ENCODE measurements at places on chromosomes 7 and 10.

DNA sequence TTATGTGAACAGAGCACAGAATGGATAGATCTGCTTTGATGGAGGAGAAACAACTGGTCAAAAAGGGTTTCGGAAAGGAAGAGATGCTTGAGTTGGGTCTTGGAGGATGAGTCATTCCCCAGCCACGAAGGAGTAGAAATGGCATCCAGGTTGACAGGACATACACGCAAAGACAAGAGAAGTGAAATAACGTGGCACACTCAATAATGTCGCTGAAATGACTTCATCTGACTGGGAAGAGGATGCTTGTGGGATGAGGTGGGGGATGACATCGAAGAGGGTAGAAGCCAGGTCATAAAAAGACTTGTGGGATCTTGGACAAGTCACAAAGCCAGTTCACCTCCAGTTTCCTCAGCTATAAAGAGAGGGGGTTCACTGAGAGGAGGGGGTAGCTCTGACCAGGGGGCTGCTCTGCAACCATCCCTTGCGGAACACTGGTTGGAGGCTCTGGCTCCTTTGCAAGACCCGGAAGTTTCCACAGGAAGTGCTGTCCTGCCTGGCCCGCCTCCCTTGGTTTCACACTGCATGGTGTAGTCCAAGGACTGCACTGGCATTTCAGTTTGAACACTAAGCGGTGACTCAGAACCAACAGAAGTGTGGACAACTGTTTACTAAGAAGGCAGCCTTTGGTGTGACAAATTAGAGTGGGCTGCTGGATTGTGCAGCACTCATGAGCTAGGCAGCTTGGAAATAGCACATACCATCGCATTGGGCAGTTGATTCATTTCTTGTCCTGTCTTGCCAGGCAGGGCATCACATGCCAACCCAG lies 189.9 kb upstream of the ADO start:
- DNase-seq = no peak

DNA sequence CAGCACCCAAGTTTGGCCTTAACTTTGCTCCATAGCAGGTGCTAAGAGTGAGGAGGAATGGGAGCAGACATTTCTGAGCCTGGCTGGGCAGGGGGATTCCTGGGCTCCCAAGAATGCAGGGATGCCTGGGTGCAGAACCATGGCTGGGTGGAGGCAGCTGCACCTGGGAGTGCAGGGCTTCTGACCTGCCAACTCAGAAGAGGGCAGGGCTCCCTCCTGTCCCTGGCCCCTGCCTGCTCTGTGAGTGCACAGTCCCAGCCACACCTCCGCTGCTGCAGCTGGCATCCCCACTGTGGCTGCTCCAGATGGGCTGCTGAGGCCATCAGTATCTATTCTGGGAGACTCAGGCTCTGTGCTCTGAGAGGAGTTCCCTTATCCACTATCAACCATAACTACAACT lies 747.4 kb upstream of the VSTM2A start:
- no peak for DNase-seq

DNA sequence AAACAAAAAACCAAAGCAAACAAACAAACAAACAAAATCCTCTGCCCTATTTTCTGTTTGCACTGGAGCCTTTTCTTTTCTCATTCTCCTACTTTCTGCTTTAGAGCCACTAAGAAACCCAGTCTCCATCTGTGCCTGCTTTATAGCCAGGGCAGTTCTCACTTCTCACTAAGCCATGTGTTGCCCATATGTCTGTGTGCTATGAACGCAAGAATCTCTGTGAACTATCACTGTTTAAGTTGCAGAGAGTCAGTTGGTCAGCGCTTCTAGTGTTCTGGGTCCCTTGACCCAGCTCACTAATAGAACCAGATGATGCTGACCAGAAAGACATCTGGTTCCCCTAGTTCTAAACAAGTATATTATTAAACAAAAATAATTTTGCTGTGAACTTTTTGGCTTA lies 81.4 kb downstream of the FAM185A start:
- DNase-seq = no peak

DNA sequence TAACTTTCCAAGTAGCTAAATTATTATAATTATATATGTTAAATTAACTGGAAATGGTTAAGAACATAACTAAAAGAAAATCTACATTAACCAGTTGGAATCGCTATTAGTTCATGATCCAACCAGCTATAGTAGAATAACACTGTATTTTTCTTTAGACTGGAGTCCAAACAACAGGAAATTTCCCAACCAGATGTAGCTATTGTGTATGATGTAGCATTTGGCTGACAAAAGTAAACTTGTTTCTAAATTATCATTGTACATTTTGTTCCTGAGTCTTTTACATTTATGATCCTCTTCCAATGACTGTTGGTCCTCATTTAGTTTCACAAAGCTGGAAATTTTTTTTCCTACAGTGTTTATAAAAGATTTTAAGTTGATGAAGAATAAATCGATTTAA lies 62.1 kb downstream of the PAPSS2 start:
- DNase-seq = no peak

DNA sequence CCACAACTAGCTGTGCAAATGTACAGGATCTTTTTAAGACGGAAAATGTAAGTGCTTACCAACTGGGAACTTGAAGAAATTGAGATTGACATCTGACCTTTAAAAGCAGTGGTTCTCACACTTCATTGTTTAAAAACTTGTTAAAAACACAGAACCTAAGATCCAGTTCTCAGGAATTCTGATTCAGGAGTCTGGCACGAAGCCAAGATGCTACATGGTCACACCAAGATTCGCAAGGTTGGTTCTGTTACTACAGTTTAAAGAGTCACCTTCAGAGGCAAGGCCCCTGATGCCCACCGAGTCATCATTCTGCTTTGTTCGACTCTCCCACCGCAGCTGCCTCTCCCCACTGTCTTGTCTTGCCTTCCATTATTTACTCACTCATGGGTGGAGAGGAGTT lies 113.3 kb downstream of the GLI3 start:
- DNase-seq = no peak

GRCh38 chr7:78140109-78140508 lies 341.5 kb downstream of the PHTF2 start:
- no peak for DNase-seq

GRCh38 chr7:34886856-34887255 lies 150.4 kb downstream of the DPY19L1 start:
- DNase-seq = no peak
